Left hindlimb (tissue), 1 donor: ENCODE measurements at places on chromosomes 4 and X.

DNA sequence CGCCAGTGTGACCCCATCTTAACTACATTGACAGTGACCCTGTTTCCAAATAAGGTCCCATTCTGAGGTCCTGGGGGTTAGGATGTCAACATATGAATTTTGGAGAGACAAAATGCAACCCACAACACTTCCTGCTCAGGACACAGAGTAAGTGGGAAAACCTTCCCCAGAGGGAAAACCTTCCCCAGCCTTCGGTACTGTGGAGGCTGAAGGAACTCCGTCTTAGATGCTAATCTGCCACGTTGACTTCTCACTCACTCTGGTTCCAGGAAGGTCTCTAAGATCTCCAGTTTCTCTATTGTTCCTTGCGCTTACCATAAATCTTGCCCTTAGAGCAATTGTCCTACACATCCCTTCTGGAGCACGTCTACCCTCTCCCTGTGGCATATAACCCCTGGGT is 29.7 kb upstream of the HMX1 start:
- DNase-seq = no peak

DNA sequence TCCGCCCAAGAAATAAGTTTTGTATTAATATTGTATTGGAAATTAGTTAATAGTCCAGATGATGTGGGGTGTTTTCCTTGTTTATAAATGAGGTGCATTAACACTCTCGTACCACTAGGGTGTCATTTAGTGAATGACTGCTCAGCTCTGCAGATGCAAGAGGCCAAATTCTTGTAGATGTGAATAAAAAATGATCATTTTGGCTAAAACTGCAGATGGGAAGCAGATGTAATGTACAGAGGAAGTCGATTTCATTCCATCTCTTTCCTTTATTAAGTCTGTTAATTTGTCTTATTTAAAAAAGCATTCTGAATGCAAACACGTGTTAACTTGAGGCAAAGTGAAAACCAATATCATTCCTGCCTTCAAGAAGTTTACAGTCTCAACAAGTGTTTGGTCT is 108.1 kb downstream of the DHX15 start:
- no peak for DNase-seq

GRCh38 chrX:115560978-115561604 is at the start of gene PLS3:
Gene PLS3, plus strand, starts transcription at chrX:115561174. Its CDS starts 49,077 bp downstream, at chrX:115610251.
- peak; percentile 88 for DNase-seq

DNA sequence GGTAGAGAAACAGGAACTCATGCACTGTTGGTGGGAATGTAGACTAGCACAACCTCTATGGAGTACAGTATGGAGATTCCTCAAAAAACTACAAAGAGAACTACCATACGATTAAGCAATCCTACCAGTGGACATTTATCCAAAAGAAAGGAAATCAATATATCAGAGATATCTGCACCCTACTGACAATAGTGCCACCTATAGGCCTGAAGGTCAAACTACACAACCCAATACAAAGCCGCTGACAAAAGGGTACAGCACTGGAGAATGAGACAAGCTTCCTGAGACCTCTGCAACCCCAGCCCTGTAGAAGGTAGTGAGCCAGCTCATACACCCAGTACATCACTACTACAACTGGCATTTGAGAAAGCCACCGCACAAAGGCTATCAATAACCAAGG is 67.1 kb downstream of the CBR4 start:
- no peak for DNase-seq

DNA sequence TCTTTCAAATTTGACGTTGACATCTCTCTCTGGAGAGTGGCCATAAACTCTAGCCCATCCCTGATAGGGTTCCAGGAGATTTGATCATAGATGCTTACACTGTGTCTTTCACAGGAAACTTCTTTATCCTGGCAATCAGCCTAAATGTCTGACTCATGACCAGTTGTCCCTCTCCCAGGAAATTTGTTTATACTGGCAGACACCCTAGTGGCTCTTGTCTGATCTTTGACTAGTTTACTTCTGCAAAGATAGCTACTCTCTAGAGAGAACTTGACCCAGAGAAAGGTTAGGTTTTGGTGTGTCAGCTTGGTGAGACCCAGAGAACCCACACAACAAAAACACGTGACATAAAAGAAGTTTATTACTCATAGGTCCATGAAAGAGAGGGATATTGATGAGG is 509.8 kb downstream of the CENPC start:
- DNase-seq = no peak

DNA sequence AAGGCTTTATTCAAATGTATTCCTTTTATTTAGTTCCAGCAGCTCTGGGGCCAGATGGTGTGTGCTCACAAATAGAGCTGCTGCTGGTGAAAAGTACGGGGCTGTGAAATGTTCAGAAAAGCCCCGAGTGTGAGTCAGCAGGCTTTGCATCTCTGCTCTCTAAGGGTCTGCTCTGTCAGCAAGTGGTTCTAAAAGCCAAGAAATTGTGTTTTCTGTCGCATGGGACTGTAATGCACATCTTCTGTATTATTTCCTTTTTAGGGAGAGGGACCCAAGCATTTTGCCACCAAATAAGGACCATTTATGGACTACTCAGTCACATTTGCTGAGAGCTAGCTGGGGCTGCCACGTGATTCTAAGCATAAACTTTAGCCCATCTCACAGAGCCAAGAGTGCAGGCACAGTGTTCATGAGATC is 82.9 kb upstream of the NHS start:
- no peak for DNase-seq

DNA sequence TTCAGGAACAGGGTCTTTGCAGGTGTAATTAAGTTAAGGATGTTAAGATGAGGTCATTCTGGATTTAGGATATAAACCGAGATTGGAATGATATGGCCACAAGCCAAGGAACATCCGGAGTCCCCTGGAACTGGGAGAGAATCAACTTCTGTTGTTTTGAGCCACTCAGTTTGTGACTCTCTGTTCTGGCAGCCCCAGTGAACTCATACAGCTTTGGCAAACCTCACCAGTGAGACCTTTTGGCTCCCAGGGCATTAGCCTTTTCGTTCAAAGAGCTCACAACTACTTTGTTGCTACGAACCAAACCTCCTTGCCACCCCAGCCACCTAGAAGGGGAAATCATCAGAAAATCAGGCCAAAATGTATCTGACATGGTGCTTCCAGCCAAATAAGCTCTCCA is 80.4 kb downstream of the MTMR1 start:
- no peak for DNase-seq

GRCh38 chrX:44162964-44163475 is 180.5 kb downstream of the EFHC2 start:
- no peak for DNase-seq

GRCh38 chrX:9862525-9862924 is 76.3 kb downstream of the SHROOM2 start:
- DNase-seq = no peak

- DNase-seq = no peak
Observed at GRCh38 chr4:176193938-176194337, 1.4 kb downstream of the SPATA4 start.

- no peak for DNase-seq
Observed at GRCh38 chr4:84878090-84878489, 88.4 kb downstream of the WDFY3 start.

- no peak for DNase-seq
Observed at GRCh38 chrX:23552303-23552702, 115.0 kb upstream of the PRDX4 start.

DNA sequence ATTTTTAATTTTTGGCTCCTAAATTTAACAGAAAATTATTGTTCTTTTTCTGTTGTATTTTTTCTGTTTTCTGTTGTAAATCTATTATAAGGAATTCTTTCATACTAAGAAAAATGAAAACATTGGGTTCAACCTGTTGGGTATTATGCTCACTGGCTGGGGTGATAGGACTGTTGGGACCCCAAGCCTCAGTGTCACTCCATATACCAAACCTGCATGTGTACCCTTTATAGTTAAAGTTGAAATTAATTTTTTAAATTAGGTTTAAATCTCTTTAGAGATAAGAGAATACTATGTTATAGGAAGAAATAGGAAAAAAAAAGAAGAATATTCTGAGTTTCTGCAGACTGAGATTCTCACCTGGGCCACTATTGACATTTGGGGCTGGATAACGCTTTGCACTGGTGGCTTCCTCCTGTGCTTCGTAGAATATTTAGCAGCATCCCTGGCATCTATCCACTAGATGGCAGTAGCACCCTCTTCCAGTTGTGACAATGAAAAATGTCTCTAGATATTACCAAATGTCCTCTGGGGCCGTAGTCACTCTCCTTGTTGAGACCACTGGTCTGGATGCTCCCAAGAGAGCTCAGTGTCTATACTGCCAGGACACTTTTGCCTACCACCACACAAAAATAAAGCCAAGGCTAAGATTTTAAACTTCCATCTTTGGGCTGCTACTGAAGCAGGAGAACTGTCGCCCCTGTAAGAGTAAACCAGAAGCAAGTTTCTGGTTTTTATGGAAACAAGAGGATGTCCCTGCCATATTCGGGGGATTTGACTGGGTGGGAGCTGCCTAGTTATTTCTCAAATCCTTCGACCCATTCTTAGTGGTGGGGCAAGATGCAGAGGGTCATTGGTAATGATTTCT is 22.4 kb upstream of the CLTRN start:
- DNase-seq = no peak

- DNase-seq = peak; percentile 49
Observed at GRCh38 chr4:48653217-48654014, 126.7 kb downstream of the FRYL start.

DNA sequence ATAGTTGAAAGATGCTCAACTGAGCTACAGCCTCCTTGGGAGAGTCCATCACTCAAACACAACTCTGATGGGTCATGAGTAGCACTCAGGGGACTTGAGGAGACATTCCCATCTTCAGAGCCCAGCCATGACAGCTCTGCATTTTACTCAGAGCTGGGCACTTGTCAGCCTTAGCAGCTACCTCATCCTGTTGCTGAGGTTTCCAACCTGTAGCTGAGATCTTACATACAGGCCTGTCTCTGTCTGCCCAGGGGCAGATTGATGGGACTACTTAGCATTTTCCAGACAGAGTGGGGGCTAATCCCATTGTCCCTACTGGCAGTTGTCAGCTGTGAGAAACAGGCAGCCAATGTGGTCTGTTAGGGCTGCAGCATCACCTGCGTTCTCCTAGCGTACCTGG is 3.5 kb downstream of the FHDC1 start:
- no peak for DNase-seq

DNA sequence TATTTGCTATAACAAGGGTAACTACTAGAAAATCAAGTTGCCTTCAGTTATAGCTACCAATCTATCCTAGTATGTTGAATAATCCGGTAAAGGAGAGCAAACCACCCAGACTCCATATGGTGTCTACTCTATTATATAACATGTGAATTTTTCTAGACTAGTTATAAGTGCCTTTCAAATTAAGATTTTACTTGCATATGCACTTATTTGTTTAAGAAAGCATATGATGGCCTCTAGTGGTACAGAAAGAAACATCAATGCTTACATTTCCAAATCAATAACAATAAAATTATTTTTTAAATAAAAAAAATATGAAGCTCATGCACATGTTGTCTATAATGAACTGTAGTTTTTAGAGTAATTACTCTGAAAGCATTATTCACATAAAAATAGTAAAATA is 1516.4 kb upstream of the PABPC4L start:
- no peak for DNase-seq

DNA sequence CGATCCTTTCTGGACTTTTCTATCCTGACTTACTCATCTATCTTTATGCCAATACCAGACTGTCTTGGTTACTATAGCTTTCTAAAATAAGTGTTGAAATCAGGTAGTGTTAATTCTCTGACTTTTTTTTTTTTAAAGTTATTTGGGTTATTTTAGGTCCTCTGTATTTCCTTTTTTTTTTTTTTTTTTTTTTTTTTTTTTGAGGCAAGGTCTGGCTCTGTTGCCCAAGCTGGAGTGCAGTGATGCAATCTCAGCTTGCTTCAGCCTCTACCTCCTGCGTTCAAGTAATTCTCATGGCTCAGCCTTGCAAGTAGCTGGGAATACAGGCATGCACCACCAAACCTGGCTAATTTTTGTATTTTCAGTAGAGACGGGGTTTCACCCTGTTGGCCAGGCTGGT is 2.8 kb upstream of the NELFA start:
- no peak for DNase-seq

- DNase-seq = no peak
Observed at GRCh38 chrX:66098162-66098561, 58.3 kb upstream of the VSIG4 start.

- DNase-seq = no peak
Observed at GRCh38 chrX:110402850-110403221, 44.2 kb downstream of the RTL9 start.

GRCh38 chrX:94492541-94492940 is 818.5 kb downstream of the FAM133A start:
- no peak for DNase-seq

DNA sequence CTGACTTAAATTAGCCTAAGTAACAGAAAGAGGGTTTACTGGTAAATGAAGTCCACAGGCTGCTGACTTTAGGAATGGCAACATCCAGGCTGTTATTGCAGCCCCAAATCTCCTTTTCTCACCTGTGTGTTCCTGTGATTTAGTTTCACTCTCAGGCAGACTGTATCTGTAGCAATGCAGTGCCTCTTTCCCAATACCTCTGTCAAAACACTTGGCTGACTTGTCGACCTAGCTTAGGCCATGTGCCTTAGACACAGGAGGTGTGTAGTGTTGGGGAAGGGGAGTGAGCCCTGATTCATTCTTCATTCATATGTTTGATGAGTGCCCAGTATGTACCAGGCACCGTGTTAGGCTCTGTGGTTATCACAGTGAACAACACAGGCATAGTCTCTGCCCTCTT is 46.9 kb downstream of the JADE3 start:
- DNase-seq = no peak

GRCh38 chrX:105210258-105210657 is 10.2 kb downstream of the TEX13A start:
- no peak for DNase-seq

GRCh38 chr4:10620935-10621488 is 63.6 kb downstream of the CLNK start:
- DNase-seq = no peak

DNA sequence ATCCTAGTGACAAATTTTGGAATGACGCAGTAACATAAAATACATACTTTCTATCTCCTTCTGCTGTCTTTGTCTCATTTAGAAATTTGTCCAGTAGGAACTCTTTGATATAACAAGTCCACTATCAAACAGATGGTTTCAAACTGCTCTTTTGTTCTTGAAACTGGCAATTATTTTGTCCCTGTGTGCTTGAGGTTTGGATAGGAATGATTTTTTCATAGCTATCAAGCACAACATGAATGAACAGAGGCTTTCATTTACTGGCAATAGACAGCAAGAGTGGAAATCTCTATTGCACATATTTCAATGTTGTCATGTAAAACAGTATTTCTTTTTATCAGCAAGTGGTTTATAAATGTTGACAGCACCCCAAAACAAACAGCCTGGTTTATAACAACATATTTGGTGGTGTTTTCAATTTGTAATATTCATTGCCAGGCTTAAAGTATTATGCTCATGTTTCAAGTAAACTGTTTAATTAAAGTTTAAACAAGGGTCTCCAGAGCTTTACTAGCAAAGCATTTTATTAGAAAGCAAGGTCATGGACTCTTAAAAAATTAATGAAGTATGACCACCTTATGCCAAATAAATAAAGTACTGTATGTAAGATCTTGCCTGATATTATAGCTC is 60.0 kb downstream of the TIGD2 start:
- no peak for DNase-seq

- DNase-seq = no peak
Observed at GRCh38 chr4:125827696-125828052, 512.9 kb downstream of the FAT4 start.

GRCh38 chr4:80948995-80949394 is 81.5 kb upstream of the BMP3 start:
- no peak for DNase-seq

GRCh38 chr4:40608628-40609027 is 21.0 kb downstream of the RBM47 start:
- no peak for DNase-seq
